ENCODE measurements at places on chromosomes 11 and 22.

DNA sequence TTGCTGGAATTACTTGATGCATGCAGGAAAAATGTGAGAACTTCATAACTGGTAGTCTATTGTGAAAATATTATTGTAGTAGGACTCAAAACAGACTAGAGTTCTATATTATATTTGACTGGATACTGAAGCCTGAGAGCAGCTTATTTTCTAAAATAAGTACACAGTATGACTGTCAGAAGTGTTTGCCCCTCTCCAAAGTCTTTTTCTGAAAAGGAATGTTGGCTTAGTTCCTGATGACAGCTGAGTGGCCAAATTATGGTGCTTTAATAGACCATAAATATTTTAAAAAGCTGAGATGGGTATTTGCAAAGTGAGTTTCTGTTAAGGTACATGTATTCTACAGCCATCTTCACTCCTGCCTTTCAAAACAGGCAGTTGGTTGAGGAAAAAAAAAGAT, 13.1 kb downstream of the ZBED5 start:
- DNase-seq = no peak

DNA sequence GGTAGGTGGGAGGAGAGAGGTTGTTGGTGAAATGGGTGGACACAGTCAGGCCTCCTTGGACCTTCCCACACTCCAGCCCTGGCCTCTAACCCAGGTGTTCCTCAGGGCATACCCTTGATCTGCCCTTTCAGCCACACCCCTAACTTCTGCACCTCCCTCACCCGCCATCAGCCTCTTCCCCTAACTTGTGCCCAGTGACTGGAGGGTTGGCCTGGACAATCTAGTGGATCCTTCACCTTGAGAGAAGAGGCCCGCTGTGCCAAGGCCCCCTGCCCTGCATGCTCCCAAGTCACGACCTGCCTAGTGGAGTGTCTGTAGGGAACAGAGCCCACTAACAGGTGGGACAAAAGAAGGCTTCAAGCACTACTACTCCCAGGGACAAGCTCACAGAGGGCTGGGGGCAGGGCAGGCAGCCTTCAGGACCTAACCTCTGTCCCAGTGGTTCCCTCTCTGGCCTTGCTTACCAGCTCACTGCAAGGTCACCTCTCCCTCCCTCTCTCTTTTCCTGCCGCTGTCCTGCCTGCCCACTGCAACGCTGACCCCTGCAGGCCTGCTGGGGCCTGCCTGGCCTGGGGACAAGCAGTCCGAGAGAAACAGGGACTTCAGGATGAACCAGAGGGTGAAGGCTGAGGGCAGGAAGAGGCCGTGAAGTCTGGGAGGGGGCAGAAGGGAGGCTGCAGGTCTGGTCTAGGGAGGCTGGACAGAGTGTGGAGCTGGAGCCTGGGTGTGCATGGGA, 3.3 kb downstream of the SYT7 start:
- DNase-seq = no peak

DNA sequence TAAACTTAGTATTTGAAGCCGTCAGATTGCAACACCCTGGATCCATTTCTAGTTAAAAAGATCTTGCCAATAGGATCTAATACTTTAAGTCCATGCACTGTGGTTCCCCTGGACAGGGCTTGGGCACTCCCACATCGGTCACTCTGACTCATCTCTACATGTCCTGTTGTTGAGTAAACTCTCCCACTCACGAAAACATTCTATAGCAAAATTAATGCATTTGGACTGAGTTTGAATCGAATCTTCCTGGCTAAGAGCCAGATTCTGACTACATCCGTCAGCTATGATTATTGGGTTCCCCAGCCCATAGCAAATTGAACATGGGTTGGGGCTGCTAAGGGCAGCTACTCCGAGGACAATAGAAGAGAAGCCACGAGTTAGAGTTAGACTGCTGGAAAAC, 182.1 kb upstream of the SORL1-AS1 start:
- no peak for DNase-seq

DNA sequence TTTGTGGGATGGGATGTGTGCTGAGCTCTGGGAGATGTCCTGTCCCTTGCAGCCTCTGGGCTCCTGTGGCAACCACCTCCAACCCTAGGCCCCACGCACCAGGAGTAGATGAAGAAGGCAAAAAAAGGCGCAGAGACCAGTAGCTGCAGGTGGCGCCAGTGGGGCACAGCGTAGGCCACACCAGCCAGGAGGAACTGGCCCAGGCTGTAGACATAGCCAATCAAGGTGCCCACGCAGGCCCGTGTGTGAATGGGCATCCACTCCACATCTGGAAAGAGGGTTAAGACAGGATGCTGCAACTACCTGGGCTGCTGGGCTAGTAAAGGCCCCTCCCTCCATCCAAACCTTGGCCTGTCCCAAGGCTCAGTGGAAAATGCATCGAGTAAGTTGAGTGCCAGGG, 3.0 kb downstream of the SLC22A6 start:
- no peak for DNase-seq

- DNase-seq = no peak
These were observed 1.1 kb downstream of the PRDX5 start for GRCh38 chr11:64318766-64319761.
